Natural killer cell (primary cell): ENCODE measurements at places on chromosomes 3 and 15. TPM values are rescaled to one million over a fixed set of nuclear protein-coding genes. Genes with fewer than 3 reads are reported as not detected.
A peak's percentile ranks its signal among the peaks of the same experiment; 100 is the strongest.

- DNase-seq: peak; percentile 14
These were observed 13.2 kb downstream of the XXYLT1 start for GRCh38 chr3:195257454-195258448.

ISLR gene
- total RNA-seq: not detected

GOLGA8S gene
- 2.8 TPM for total RNA-seq

DNA sequence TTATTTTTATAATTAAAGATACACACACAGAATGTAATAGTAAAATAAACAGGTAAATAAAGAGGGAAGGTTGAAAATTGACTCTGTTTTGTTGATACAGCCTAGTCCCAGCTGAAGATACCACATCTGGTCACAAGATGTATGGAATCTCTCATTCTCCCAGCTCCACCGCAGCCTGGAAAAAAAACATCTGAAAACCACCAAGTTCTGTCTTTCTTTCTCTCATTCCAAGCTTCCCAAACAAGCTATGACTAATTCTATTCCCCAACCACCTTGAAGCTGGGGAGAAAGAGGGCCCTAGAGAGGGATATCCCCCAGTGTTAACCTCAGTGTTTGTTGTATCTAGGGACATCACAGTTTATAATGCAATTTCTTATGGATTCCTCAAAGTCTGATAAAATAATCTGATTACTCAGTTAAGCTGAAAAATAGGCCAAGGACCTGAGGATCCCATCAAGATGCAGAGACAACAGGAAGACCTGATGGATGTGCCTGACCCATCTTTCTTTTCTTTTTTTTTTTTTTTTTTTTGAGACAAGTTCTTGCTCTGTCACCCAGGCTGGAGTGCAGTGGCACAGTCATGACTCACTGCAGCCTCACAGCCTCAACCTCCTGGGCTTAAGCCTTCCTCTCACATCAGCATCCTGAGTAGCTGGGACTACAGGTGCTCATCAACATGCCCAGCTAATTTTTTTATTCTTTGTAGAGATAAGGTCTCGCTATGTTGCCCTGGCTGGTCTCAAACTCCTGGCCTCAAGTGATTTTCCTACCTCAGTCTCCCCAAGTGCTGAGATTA, 38.1 kb downstream of the SRGAP3 start:
- DNase-seq: no peak

- no peak for DNase-seq
These were observed 10.1 kb downstream of the FAM131A start for GRCh38 chr3:184347321-184348056.

SNAPC5 gene
- total RNA-seq: 17.2 TPM

PLSCR2 gene
- not detected for total RNA-seq
